ENCODE measurements at places on chromosomes 5 and 9.

GRCh38 chr9:92764988-92765936 lies 629 bp upstream of the BICD2 start:
- peak; percentile 98 for DNase-seq

DNA sequence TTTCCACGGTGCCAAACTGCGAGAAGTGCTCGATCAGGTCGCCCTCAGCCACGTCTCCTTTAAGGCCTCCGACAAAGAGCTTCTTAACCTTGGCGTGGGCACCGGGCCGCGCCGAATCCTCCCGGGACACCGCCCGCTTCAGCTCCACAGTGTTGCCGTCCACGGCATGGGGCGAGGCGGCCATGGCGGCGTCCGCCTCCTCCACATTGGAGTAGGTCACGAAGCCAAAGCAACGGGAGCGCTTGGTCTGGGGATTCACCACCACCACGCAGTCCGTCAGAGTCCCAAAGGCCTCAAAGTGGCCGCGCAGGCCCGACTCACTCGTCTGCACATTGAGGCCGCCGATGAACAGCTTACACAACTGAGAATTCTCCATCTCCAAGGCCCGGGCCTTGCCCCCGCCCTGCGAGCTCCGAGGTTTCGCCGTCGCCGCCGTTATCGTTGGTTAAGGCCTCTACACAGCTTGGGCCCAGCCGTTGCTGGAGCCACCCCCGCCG lies 424 bp downstream of the HNRNPA0 start:
- no peak for DNase-seq

GRCh38 chr5:173626505-173626820 lies 10.0 kb upstream of the BOD1 start:
- no peak for DNase-seq

DNA sequence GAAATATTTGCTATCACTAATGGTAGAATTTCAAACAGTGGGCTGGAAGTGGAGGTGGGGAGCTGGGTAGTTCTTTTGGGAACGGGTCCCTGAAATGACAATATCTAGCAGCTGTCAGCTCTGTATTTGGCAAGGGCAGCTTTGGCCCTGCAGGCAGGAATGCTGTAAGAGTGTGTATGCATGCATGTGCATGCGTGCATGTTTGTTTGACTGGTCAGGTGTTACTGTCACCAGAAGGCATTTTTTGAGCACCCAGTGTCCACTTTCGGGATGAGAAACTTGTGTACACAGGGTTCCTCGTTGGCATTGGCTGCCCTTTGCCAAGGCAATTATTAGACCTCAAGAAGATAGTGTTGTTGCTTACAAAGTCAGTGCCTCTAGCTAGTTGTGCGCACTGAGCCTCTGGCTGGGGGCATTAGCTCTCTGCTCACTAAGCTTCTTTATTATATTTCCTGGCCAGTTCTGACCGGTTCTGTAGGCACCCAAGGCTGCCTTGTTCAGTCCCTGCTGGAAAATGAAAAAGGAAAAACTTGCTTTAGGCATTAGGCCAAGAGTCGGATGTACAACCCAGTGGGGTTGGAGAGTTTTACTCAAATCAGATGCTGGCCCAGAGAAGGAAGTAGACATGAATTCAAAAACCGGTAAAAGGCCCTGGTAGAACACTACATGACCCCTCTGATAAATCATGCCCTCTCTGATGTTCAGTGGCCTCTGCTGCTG lies 2.0 kb downstream of the CYFIP2 start:
- DNase-seq, result no peak

DNA sequence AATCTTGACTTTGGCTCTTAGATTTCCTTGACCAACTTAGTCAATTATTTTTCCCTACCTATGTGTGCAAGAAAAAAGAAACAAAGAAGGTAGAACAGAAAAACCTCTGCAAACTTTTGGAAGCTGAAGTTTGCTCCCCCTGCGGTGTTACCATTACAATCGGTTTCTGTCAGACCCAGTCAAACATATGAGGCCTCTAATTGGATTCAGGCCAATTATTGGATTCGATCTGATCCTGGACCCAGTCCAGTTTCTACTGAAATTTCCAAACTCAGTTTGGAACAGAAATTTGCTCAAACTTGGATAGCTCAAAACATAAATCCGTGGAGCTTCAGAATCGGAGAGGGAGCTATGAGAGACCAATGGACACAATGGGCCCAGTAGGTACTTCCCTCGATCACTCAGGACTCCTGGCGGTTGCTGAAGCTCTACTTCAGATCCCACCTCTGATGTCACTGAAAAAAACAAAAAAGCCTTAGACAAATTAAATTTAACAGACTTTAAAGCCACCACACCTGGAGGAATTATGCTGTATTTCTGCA lies 523.9 kb downstream of the DMRTA1 start:
- DNase-seq, result no peak

- no peak for DNase-seq
Measured at GRCh38 chr9:100430286-100430940, 3.5 kb downstream of the MSANTD3 start.

DNA sequence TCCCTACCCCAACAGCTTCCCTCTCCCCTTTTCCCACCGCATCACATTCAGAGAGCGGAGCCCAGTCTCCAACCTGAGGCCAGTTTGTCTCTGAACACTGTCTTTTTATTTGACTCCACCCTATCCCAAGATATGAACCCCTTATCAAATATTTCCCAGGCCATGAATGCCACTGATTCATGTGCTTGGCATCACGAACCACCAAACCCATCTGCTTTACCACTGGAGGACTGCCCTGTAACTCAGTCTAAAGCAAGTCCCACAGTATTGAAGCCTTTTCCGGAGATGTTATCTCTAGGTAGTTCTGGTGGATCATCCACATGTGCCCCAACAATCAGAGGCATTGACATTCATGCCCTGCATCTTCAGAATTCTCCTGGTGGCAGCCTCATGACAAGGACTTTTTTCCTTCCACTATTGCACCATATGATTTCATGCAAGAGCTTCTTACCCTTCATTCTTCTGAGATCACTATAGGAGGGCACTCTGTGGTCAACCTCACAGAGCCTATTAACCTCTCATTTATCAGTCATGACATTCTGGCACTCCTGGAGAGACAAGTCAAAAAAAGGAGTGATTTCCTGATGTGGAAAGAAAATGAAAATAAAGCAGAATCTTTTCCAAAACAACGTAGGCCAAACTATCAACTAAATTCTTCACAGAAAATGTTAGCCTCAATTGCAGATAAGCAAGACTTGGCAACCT lies 12.3 kb upstream of the SPATA31D4 start:
- DNase-seq, result no peak

DNA sequence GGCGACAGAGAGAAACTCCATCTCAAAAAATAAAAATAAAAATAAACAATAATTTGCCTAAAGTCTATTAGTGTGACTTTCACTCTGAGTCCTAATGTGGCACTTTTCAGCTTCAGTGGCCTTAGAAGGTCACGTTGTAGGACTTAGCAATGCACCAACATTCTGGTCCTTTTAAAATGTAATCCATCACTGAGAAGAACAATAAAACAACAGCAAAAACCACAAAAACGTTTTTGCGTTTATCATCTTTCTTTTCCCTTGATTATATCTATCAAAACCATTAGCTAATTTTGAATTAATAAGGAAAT lies 190.1 kb upstream of the ZNF608 start:
- DNase-seq, result no peak

GRCh38 chr5:58486290-58486689 lies 4.9 kb upstream of the GAPT start:
- no peak for DNase-seq

DNA sequence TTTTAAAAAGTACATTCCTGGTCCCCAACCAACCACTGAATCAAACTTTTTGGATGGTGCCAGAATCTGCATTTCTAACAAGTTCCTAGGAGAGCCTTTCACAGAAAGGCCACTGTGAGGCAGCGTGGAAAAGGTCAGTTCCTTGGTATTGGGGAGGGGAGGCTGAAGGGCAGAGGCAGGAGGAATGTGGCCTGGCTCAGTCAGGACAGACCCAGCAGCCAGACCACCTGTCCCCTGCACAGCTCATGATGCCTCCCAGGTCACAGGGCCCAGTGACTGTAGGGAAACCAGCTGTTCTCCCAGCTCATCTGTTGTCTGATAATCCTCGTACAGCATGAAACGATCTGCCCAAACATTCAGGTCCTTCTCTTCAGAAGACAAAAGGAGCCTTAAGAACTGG lies 132.9 kb downstream of the LHFPL2 start:
- no peak for DNase-seq

DNA sequence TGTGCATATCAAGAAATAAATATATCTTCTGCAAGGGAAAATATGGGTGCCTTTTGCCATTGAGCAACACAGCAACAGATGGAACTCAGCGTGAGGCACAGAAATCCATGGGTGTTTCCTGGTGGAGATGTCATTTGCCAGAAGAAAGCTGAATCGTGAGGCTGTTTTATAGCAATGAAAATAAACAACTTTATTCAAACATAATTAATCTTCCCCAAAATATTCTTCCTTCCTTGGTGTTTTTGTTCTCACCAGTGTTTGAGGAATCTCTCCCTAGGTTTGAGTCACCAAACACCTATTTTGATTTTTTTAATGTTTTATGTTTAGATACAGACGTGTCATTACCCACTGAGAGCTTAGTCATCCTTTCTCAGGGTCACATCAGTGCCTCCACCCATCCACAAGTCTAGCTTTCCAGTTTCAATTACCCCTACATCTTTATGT lies 65.8 kb upstream of the PAPPA start:
- no peak for DNase-seq

GRCh38 chr5:39411061-39411460 lies 13.7 kb downstream of the DAB2 start:
- no peak for DNase-seq

DNA sequence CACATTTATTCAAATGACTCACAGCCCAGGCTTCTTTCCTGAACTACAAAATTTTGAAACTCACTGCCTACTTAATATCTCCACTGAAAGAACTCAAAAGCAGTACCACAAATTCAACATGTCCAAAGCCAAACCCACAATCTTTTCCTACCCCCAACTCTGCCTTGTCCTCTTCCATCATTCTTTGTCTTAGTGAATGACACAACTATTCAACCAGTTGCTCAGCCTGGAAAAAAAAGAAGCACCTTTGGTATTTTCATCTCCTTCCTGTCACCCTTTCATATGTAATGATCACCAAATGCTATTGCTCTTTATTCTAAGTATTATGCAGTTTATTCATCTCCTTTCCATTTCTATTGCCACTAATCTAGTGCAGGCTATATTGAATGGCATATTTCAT lies 216.3 kb downstream of the TMEM232 start:
- DNase-seq, result no peak

- DNase-seq, result no peak
Measured at GRCh38 chr5:44511596-44511995, 122.4 kb upstream of the FGF10 start.
